Activated T-helper 1 cell treated with anti-CD3 and anti-CD28 coated beads, Interleukin-12 subunit alpha, Interleukin-12 subunit beta, Interleukin-2, Interleukin-4 antibody, amounts not matched to agents 30 ng/mL and 10 ng/mL and 1 ng/mL, durations not matched to agents 14 hours and 24 hours and 36 hours (primary cell): ENCODE measurements at places on chromosomes 7 and 10.

- no peak for DNase-seq
Measured at GRCh38 chr7:28984631-28985030, 26.5 kb upstream of the TRIL start.

DNA sequence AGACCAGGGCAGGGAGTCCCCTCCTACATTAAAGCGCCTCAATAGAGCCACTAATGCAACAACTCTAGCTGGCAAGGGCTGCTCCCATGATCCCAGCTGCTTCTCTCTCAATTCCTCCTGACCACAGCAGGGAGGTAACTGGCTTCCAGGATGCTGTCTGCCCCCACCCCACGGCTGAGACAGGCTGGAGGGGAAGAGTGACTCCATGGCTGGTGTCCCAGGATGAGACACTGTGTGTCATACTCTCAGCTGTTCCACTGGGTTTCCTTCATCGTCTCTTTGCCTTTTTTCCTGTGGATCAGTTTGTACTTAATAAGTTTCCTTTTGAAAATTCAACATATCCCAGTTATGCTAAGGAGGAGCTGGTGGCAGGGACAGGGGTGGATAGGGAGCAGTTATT, 27.7 kb upstream of the MYH16 start:
- DNase-seq: no peak

GRCh38 chr10:118585234-118585633, 10.2 kb downstream of the PRLHR start:
- DNase-seq: no peak

DNA sequence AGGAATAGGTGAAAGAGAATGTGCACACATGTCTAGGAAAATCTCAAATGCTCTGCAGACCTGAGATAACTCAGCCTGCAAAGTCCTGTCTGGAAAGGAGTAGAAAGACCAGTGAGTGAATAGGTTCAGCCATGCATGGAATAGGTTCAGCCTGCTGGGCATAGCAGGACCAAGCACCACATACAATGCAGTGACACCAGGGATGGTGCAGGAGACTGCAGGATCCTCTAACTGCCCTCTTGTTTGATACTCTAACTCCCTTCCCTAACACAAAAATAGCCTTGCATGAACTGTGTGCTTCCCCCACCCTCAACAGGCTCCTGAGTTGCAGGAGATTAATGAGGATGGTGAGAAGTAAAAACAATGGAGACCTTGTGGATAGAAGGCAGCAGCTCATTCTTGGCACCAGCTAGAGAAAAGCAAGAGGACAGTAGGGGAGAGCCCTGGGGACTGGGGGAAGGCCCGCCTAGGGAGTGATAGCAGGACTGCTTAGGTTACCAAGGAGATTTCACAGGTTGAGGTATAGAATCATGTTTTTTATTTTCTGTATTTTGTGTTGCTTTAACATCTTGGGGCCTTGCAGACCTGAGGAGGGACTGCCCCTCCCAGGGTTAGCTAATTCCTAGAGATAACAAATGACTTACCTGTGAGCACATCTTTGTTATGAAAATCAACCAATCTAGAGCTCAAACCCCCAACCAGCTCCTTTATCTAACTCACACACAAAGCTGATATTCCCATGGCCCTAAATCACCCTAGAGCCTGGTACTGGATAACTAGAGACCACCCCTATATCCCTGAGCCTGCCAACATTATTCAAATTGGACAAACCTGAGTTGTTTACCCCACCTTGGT, 187.8 kb downstream of the PLPP4 start:
- DNase-seq: no peak

- no peak for DNase-seq
Measured at GRCh38 chr10:11234857-11235531, 217.3 kb downstream of the CELF2 start.

DNA sequence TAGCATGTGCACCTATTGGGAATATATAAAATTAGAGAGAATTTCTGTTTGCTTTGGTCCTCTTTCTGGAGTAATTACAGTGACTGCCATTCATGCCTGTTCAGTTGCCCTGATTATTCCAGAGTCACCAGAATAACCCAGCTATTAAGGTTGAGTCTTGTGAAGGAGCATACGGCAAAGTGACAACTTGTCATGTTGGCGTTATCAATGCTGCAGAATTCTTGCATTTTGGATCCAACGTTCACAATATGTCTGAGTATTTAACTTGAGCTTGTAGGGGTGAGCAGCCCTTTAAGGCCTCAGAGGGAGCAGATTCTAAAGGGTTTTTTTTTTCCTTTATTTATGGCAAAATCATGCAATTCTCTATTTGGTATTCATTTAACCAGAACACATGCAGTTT, 419.4 kb upstream of the MGMT start:
- no peak for DNase-seq

DNA sequence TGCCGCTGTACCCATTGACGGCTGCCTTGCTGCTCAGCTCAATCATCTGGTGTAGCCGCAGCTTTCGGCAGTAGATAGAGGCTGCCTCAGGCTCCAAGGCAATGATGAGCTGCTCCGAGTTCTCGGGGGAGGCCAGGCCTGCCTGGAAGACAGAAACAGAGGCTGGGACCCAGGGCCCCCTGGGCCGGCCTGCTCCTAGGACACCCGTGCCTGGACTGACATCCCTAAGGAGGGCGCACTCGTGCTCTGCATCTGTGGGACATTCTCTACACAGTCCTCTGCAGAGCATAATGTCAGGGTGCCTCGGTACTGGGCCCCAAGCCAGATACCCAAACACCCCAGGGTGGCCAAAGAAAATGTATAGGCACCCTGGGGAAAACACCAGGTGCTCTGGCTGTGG, 58.5 kb downstream of the HSPA12A start:
- DNase-seq: no peak

GRCh38 chr10:126334272-126334671, 54.0 kb downstream of the ADAM12 start:
- DNase-seq: no peak
